ENCODE measurements at places on chromosomes 5 and 9.

DNA sequence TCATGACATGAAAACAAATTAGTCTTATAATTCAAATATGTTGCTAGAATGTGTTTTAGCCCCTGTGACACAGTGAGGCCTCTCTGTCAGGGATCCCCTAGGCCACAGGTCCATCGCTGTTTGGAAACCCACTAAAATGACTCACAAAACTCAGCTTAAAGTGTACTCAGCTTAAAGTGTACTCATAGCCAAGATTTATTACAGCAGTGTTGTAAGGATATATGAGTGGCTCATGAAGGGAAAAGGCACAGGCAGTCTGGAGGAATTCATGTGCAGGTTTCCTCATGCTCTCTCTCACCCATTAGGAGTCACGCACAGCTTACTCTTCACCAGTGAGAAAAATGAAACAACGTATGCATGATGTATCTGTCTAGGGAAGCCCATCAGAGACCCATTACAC, 24.4 kb upstream of the TGFBI start:
- DNase-seq, result no peak

GRCh38 chr9:27385606-27386322, 88.8 kb upstream of the EQTN start:
- DNase-seq, result no peak

- no peak for DNase-seq
These were observed 74.7 kb downstream of the SPRY4 start for GRCh38 chr5:142250119-142250518.

- DNase-seq, result no peak
These were observed 24.9 kb downstream of the MELK start for GRCh38 chr9:36597412-36598178.

GRCh38 chr5:145946112-145946861, 9.9 kb downstream of the SH3RF2 start:
- no peak for DNase-seq

- DNase-seq, result no peak
These were observed 118.5 kb upstream of the ERCC6L2 start for GRCh38 chr9:95756986-95757385.

- DNase-seq, result no peak
These were observed 58.2 kb downstream of the FGF18 start for GRCh38 chr5:171477666-171478065.

DNA sequence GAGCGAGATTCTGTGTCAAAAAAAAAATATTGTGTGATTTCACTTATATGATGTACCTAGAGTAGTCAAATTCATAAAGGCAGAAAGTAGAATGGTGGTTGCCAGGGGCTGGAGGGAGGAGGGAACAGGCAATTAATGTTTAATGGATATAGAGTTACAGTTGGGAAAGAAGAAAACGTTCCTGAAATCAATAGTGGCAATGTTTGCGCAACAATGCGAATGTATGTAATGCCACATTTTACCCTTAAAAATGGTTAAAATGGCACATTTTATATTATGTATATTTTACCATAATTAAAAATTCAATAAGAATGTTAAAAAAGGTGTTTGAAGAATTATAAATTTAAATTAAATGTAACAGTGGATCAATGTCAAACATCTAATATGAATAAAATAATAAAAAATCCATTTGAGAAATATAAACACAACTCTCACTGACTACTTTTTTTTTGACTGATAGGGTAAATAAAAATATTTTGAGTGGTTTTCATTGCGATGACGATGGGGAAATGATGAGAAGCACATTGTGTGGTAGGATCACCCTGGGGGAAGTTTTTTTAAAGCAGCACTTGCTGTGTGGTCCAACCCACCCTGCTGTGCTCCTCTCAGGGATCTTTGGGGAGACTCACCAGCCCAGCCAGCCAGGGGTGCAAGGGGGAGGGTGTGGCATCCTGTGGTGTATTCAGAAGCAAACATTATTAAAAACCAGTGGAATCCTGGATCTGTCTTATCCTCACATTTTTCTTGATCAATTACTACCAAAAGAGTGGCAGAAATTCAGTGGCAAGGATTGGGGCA, 4.3 kb downstream of the FYB1 start:
- DNase-seq, result no peak

- DNase-seq, result no peak
These were observed 12.7 kb upstream of the SLC25A48 start for GRCh38 chr5:135821802-135822201.

DNA sequence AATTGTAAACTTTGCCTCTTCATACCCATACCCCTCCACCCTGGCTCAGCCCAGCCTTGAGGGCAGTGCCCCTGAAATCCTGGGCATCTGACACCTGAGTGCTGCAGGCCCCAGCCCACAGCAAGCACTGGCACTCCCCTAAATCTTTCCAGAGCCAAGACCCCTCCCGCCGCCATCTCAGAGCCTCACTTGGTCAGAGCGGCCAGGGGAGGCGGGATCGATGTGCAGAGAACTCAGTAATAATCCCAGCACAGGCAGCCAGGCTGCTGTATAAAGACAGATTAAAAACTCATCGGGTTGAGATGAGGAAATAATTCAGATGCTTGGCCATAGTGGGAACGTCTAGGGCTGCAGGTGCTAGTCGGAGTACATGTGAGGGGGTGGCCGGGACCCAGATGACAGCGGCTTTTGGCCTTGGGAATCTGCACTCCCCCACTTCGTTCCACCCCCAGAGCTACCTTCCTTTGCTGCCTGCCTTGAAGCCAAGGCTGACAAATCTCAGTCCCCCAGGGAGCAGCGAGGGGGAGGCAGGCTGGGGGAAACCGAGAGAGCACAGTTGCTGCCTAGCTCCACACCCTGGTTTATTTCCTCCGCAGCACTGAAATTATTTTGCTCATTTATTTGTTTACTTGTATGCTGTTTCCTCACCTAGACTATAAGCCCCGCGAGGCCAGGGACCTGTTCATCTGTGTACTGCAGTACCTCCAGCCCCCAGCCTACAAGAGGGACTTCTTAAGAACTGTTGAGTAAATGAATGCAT, 19.5 kb upstream of the ARAP3 start:
- no peak for DNase-seq

- DNase-seq, result no peak
These were observed 6.6 kb downstream of the LMAN2 start for GRCh38 chr5:177344891-177345290.

- DNase-seq, result no peak
These were observed 254.3 kb upstream of the KLF9 start for GRCh38 chr9:70668751-70669150.

- no peak for DNase-seq
These were observed 80.9 kb downstream of the KIF4B start for GRCh38 chr5:155094455-155094854.

- no peak for DNase-seq
These were observed 347.6 kb downstream of the GADD45G start for GRCh38 chr9:89952401-89952800.

DNA sequence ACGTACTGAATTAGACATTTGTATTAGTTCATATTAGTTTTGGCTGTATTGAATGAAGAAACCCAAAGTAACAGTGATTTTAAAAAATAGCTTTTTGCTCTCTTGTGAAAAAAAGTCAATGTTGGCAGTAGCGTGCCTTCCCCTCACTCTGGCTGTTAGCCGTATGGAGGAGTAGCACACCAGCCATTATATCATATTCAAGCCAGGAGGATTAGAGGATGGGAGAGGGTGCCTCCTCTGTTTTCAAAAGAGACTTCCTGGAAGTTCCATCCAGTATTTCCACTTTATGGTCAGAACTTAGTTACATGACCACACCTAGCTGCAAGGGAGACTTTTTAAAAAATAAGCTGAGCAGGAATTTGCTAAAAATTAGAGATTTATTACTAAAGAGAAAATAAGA, 41.2 kb downstream of the GPR21 start:
- no peak for DNase-seq

- DNase-seq, result no peak
These were observed 28.6 kb downstream of the MARCHF3 start for GRCh38 chr5:127001621-127002296.

DNA sequence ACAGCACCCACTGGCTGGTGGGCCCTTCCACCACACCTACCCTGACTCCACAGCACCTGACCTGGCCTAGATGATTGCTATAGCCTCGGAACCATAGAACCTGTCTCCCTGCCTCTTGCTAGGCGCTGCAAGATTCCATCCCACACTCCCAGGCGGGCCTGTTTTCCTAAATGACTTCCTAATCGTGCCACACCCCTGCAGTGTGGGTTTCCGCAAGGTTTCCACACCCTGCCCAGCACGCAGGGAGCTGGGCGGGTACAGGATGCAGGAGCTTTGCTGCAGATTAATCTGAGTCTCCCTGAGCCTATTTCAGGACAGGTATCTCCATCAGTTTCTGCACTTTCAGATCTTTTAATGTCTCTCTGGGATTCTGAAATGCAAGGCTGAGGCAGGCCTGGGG, 62.9 kb downstream of the SHB start:
- no peak for DNase-seq

GRCh38 chr5:8720506-8720905, 825.4 kb downstream of the SEMA5A start:
- DNase-seq, result no peak

- DNase-seq, result no peak
These were observed 135.5 kb downstream of the SEC61B start for GRCh38 chr9:99357575-99357974.

GRCh38 chr9:83956086-83956435, 24.0 kb downstream of the HNRNPK start:
- peak; percentile 20 for DNase-seq

GRCh38 chr5:98631311-98632054, 142.0 kb upstream of the RGMB start:
- DNase-seq, result no peak

DNA sequence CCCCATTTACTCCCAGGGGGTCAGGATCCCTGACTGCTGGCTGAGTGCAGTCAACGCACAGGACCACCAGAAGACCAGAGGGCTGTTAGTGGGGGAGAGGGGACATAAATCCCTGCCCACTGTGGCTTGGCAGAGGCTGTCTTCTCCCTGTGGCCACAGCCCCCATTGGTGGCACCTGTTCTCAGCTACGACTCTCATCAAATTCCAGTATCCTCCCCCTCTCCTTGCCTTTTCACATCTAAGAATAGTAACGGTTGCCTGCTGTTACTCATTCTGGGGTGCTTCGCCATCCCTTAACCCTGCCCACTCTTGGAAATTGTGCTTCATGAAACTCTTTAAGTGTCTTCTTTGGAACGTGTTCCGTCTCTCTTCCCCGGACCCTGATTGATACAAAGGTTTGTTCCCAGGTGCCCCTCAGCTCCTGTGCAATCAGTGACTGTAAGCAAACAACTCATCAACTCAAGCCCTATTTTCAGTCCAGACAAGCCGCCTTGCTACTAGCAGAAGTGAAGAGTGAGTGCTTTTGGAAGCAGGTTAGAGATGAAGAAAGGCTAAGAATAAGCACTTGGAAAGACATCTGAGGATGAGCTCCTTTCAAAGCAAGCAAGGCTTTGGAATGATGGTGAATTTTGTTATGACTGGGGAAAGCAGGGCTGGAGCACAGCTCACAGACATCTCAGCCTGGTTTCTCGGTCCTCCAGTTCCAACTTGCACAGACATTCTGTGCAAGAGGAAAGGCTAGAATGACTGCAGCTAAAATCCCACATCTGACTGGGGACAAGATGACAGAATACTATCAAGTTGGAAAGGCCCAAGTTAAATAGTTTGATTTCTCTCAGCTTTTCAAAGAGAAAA, 22.9 kb upstream of the DENND1A start:
- DNase-seq, result no peak

DNA sequence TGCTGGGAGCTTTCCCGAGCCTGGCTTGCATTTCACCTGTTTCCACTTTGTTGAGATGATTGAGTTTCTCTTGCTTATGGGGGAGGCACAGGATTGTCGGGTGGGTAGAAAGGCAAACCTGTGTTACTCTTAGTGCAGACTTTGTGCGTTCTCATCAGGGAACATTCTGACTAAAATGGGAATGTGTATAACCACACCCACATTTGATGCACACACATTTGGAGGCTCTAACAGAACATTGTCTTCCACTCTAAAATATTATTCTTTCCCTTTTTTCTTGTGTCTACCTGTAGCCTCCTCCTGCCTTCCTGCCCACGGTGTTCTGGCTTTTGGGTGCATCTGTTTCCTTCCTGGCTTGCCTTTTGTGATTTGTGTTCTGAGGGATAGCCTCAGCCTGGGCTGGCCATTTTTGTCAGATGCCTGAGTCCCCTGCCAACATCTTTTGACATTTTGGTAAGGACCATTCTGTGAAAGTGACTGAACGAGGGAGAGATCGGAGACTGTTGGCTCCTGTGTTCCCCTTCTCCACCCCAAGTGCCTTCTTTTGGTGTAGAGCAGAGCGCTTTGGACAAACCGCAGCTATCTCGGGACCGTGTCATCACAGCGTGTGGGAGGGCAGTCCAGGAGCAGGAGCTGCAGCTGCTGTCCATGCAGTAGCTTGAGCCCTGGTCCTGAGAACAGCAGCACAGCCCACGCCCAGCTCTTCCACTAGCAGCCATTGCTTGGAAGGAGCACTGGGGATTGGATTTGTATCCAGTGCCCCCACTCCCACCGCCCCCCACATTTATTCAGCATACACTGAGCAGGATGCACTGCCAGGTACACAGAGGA, 101.4 kb downstream of the ARHGAP26 start:
- no peak for DNase-seq

DNA sequence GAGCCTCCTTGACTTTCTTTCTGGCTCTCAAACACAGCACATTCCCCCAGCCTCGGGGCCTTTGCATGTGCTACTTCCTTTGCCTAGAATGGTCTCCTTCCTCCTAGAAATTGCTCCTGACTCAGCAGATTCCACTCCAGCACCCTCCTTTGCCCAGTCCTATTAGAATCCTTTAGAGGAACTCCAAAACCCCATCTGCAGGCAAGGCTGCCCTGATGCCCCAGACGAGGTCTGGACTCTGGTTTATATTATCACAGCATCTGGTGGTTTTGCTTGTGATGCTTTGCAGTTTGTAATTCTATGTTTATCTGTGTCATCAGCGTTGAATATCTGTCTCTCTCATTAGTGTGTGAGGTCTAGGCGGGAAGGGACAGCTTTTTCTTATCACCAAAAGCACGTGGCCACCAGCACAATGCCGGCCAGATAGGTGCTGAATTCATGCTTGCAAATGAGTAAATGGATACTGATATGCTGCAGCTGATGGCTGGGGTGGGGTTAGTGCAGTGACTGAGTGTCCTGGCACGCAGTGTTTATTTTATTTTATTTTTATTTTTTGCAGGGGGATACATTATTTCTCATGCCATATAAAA, 30.0 kb upstream of the ANKH start:
- no peak for DNase-seq

DNA sequence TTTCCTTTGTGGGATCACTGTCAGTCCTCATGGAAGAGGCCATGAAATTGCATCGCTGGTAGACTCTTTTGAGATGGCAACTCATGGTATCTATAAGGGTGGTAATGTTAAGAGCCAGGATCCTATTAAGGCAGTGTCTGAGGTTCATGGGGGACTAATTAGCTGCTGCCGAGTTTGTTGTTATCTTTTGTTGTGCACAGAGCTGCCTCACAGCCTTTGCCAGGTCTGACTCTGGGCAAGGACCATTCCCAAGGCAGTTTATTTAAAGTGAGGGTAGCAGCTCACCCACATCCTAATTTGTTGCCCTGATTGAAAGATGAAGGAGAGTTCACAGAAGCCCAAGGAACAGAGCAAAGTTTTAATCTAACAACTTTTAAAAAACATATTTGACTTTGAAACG, 7.9 kb downstream of the SMARCA2 start:
- no peak for DNase-seq

- DNase-seq, result no peak
These were observed 233.8 kb downstream of the GAS1 start for GRCh38 chr9:86713470-86713869.

Data from activated CD8-positive, alpha-beta memory T cell treated with anti-CD3 and anti-CD28 coated beads for 48 hours (primary cell).